ENCODE measurements at places on chromosomes 7 and 10.

DNA sequence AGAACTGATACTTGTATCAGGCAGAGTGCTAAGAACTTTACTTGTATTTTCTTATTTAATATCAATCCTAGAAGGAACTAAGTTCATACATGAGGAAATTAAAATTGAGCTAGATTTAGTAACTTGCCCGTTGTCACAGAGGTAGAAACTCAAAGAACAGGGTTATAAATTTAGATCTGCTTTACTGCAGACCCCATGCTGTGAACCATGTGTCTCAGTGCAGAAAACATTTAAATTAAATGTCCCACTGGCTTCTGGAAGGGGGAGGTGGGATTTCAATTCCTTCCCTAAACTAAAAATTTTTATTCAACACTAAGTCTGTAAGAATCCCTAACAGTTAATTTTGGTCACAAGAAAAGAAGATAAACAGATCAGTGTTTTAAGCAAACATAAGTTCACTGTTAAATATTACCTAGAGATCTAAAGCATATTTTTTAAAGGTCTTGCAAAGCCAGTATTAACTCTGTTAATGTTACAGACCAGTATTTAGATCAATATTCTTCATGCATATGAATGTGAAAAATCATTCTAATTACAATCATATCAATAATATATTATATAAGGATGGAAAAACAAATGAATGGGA, 23.1 kb downstream of the WASL start:
- DNase-seq = no peak

GRCh38 chr10:73873142-73873837, 1.1 kb downstream of the CAMK2G start:
- no peak for DNase-seq

DNA sequence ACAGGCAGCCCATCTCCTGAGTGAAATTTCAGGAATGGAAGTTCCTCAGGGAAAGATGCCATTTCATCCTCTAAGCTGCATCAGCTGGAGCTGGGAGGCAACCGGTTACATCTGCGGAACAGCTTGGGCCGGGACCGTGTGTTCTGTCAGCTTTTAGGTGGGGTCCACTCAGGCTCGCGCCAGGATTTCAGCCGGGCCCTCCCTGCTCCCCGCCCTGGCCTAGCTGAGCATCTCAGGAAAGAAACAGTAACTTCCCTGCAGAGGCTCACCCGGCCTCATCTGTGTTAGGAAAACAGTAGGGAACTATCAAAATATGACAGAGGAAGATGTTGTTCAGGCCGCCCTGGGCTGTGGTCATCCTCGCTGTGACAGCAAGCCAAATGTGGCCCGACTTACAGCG, 110.4 kb downstream of the TRIL start:
- no peak for DNase-seq

GRCh38 chr10:14652067-14652466, 122.6 kb downstream of the FAM107B start:
- no peak for DNase-seq

GRCh38 chr7:102890292-102890970, 22.4 kb upstream of the LRRC17 start:
- no peak for DNase-seq

- no peak for DNase-seq
Observed at GRCh38 chr10:123381224-123381623, 227.0 kb downstream of the BUB3 start.

DNA sequence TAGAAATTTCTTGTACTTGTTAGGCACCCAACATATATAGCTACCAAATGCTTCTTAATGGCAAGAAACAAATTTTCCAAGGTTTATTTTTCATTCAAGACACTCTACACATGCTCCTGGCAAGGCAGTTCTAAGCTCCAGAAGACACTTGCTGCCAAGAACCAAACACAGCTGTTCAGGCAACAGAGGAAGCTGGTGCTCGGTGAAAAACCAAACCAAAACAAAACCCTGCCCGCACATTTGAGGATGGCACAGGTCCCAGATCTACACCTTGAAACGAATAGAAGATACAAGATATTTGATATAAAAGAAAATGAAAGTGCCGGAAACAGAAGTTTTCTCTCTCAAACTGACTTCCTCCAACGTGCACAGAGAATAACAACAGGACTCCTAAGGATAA, 4.9 kb upstream of the DNTT start:
- DNase-seq = no peak

- no peak for DNase-seq
Observed at GRCh38 chr10:624605-625332, 64.7 kb downstream of the DIP2C start.

GRCh38 chr10:79298403-79299244, 48.6 kb upstream of the PPIF start:
- no peak for DNase-seq

DNA sequence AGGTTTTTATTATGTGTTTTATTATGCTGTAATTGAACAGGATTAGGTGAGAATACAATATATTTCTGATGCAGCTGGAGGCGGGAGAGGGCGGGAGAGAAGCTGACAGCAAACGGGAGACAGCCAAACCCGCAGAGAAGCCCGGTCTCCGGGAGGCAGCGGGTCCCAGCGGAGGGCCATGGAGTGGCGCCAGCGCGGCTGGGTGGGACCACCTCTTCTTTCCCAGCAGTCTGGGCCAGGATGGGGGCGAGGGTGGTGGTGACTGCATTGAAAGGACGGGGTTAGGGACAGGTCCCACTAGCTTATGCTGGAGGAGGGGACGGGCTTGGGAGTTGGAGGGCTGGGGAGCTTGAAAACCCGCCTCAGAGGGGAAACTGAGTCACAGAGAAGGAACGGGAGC, 14.5 kb upstream of the KAZALD1 start:
- DNase-seq = no peak

DNA sequence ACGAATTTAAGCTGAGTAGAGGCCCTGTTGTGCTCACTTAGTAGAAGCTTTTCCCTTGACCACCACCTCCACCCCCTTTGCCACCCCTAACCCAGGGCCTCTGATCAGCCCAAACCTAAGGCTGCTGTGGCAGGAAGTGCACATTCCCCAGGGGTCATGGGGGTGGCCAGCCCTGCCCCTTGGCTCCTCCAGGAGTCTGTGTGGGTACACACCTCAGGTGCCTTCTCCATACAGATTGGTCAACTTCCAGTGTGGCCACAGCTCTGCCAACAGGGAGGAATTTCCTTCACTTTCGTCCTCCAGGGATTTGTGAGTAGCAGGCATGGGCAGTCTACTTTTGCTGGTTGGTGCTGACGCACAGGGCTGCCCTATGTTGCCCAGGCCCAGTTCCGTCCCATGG, 249.9 kb upstream of the ZNF32 start:
- DNase-seq = no peak

DNA sequence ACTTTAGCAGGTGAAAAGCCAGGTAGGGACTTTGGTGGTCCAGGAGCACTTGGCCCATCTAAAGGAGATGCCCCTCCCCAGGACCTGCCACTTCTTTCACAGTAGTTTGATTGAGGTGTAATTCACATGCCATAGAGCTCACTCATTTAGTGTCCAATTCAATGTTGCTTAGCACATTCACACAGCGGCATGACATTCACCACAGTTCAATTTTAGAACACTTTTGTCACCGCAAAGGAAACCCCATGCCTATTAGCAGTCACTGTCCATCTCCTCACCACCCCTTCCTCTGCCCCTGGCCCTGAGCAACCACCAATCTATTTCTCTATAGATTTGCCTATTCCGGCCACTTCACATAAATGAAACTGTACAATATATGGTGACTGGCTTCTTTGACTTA, 211.6 kb upstream of the ZMIZ1 start:
- no peak for DNase-seq

GRCh38 chr10:70499836-70500167, 21.2 kb downstream of the PALD1 start:
- no peak for DNase-seq

DNA sequence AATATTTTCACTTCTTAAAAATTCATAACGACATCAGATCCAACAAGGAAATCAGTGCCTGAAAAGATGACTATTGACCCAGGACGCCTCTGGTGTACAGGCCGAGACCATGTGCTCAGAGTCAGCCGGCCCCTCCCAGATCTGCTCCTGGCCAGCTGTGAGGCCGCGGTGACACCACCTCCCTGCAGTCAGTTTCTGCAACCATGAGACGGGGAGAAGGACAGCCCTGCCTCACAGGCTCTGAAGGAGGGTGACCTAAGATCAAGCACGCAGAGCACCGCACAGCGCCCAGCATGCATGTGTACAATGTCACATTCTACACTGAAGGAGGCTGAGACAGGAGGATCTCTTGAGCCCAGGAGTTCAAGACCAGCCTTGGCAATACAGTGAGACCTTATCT, 2.6 kb upstream of the GPER1 start:
- DNase-seq = no peak

DNA sequence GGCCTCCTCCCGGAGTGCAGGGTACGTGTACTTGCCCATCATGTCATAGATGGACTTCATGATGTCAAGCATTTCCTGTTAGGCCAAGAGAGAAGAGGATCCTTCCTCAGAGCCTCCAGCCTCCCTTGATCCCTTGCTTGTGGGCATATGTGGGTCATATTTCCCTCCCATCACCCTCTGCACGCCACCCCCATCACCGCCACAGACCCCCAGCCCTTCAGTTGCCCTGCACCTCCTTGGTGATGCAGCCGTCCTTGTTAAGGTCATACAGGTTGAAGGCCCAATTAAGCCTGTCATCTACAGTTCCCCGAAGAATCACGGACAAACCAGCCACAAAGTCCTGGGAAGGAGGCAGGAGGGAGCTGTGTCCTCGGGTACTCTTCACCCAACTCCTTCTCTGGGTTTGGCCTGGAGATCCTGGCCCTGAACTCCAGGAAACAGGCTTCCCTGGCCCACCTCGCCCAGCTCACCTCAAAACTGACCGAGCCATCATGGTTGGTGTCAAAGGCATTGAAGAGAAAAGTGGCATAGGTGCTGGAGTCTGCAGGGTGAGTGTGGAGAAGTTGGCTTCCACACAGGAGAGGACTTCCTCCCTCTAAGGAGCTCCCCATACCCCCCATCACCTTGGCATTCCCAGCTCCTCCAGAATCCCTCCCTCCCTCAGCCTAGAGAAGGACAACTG, 9.8 kb upstream of the OGA start:
- DNase-seq = no peak

DNA sequence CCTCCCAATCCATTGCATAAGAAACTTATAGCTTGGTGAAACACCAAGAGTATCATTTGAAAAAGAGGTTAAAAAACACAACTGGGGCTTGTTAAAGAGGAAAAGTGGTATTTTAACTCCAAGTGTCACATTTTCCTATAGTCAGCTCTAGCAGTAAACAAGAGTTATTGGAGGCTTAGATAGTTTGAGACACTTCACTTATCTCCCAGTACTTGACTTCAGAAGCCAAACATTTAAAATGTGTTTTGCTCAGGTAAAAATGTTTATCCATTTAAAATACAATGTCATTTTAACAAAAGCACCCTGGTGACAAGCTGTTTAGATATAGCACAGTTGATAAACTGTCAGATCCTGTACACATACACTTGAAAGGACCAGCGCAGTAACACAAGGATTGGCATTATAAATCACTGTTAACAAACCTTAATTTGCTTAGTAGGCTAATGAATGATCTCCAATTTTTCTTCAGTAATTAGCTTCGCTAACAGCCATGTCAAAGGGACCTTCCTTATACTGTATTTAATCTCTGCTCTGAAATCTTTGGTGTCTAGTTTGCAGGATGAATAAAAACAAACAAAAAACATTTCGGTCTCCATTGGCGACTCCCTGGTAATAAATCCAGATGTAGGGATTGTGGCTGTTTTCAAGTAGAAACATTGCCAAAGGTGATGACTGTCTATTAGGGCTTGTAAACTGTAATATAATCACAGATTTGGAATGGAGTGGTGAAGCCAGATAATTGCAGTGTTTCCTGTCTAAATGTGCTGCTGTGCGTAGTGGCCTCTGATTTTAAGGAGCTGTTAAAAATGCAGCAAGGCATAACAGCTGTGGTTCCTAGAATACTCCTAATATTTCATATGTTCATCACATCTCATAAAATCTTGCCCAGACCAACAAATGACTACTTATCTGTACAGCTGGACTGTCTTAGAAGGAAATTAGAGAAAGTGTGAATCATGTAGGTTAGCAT, 545.1 kb downstream of the AUTS2 start:
- no peak for DNase-seq

- no peak for DNase-seq
Observed at GRCh38 chr10:113970641-113971040, 73.0 kb upstream of the ADRB1 start.

GRCh38 chr10:11330383-11331045, 280.9 kb downstream of the USP6NL start:
- DNase-seq = no peak

GRCh38 chr7:108057951-108058481, 55.1 kb upstream of the LAMB1 start:
- DNase-seq = no peak

- no peak for DNase-seq
Observed at GRCh38 chr7:127938588-127938987, 92.6 kb downstream of the LRRC4 start.

DNA sequence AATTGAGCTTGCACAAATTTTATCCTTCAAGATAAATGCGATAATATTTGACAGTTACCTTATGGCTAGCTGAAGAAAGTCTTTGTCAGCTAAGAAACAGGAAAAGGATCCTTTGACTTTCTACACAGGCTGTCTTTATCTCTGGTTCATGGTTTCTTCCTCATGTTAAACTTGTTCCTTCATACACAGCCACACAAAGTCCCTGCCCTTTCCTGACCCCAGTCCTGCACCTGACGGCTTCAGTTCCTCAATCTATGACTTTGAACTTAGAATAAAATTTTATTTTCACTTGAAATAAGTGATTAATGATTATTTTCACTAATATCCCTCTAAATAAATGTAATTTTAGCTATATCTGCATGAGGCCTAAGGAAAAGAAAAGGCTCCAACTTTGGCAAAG, 77.8 kb upstream of the PRSS1 start:
- DNase-seq = no peak

- no peak for DNase-seq
Observed at GRCh38 chr10:24299578-24300260, 90.8 kb downstream of the KIAA1217 start.

- DNase-seq = no peak
Observed at GRCh38 chr10:62512732-62513475, 138.7 kb downstream of the ZNF365 start.

- no peak for DNase-seq
Observed at GRCh38 chr10:60441515-60441914, 51.8 kb upstream of the ANK3 start.

GRCh38 chr7:112538726-112539255, 58.0 kb downstream of the LSMEM1 start:
- no peak for DNase-seq

GRCh38 chr7:73509463-73509862, 12.6 kb downstream of the BAZ1B start:
- DNase-seq = no peak
